Gastrocnemius medialis (tissue), 4 donors: ENCODE measurements at places on chromosomes 6 and 20.

DNA sequence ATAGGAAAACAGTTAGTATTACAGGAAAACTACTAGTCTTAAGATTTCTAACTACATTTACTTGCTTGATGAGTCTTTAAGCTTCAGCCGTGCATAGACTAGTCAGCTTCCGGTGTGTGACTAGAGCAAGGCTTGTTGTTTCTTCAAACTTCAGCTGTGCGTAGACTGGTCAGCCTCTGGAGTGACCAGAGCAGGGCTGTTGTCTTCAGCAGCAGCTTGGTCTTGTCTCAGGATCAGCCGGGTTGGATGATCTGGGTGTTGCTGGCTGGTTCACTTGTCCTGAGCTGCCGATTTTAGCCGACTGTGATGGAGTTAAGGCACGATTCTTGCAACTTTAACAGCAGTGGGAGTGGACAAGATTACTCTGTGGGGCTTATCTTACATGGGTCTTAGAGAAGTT lies 44.7 kb downstream of the HLA-C start:
- DNase-seq = no peak

- DNase-seq = no peak
Measured at GRCh38 chr20:51369503-51369902, 173.0 kb downstream of the NFATC2 start.

DNA sequence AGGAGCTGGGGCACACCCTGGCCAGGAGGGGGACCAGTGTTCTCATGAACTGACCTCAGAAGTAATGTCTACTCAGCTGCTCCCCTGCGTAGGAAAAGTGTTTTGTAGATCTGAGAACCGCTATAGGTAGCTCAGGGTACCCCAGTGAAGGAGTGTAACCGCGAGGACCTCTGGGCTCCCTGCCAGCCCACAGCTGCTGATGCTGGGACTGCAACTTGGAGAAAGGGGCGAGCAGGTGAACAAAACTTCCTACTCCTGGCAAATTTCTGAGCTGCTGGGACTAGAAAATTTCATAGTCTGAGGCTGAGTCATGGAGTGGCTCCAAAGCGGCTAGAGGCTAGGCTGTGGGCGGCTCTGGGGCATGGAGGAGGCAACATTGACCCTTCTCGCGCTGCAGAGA lies 51.9 kb downstream of the PYGB start:
- no peak for DNase-seq

GRCh38 chr20:35742741-35743523 lies 872 bp upstream of the RBM39 start:
- no peak for DNase-seq

- no peak for DNase-seq
Measured at GRCh38 chr20:37257988-37258387, 3.6 kb downstream of the GHRH start.

GRCh38 chr6:32668226-32668747 lies 1.8 kb upstream of the HLA-DQB1 start:
- no peak for DNase-seq

- no peak for DNase-seq
Measured at GRCh38 chr6:132209351-132209750, 191.9 kb downstream of the MOXD1 start.

GRCh38 chr6:11793277-11793676 lies 14.7 kb upstream of the ADTRP start:
- DNase-seq = no peak

GRCh38 chr6:12009180-12009685 lies 2.9 kb upstream of the HIVEP1 start:
- no peak for DNase-seq

- DNase-seq = no peak
Measured at GRCh38 chr6:72476646-72477045, 145.2 kb upstream of the KCNQ5 start.

DNA sequence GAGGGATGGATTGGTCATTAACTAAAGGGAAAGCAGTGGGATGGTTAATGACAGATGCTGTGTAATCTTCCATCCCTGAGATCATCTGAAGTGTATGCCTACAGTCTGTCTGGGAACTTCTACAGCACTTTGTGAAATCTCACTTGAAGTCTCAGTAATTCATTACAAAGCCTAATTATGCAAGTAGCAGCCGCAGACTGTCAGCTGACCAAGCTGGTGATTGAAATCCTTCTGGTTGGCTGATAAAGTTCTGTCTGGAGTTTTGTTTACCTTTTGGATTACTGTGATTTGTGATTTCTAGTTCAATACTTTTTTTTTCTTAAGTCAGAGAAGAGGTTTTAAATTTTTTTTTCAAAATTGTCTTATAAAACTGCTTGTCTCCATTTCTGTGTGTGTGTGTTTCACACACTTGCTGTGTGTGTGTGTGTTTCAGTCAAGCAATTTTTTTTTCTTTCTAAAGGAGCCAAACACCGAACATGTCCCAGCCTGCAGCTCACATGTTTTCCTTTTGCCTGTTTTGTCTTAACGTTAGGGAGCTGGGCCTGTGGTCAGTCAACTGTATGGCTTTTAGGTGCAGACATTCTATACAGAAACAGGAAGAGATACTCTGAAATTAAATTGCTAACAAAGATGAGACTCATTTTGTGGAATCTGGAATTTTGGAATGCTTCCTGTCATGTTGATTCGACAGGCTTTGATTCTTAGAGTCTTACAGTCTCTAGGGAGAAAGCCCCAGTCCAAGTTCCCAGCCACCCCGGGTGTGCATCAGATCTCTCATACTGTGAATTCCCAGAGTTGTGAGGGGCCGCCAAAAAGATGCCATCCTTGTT lies 28.5 kb upstream of the ADGRF4 start:
- no peak for DNase-seq

- no peak for DNase-seq
Measured at GRCh38 chr6:110233770-110234374, 53.6 kb downstream of the CDC40 start.
